ENCODE measurements at places on chromosomes 13 and 19.

- no peak for DNase-seq
These were observed 539.9 kb downstream of the OLFM4 start for GRCh38 chr13:53568491-53568890.

DNA sequence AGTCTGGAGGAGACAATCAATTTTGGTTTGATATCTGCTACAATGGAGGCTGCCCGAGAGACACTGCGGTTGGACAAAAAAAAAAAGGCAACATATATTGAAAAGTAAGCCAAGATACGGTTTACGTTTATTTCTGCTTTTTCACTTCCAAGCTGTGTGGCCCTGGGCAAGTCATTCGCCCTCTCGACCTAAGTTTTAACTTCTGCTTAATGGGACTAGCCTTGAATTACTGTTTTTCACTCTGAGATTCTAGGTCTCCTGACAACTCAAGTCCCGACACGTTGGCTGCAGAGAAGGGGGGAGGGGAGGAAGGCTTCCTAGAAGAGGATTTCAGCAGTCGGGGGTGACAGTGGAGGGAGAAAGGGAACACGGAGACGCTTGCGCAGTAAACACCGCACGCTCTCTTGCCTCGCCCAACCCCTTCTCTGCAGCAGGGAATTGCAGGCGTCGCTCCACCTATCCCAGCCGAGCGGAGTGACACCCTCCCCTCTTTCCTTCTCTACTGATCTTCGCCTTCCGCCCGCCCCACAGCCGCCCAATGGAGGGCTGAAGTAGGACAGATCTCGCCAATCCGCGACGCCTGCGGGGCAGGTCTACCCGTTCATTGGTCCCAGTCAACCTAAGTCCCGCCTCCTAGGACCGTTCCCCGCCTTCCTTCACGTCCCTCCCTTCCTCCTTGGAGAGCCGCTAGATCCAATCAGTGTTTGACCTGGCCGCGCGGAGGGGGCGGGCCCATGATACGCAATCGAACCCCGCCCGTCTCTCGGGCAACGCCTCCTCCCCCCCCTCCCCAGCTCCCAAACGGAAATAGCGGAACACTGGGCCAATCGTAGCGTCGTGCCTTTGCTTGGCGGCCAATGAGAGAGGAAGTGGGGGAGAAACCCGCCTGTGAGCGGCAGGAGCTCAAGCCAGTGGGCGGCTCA lies 533 bp upstream of the AP2A1 start:
- DNase-seq = peak; percentile 99

- DNase-seq = no peak
These were observed 54.0 kb upstream of the IRS2 start for GRCh38 chr13:109840201-109840892.

- DNase-seq = no peak
These were observed 110.2 kb downstream of the STOML3 start for GRCh38 chr13:38880397-38880796.

GRCh38 chr13:85806553-85807175 lies 7.4 kb upstream of the SLITRK6 start:
- DNase-seq = no peak

- no peak for DNase-seq
These were observed 9.6 kb downstream of the STARD13 start for GRCh38 chr13:33275916-33276315.

DNA sequence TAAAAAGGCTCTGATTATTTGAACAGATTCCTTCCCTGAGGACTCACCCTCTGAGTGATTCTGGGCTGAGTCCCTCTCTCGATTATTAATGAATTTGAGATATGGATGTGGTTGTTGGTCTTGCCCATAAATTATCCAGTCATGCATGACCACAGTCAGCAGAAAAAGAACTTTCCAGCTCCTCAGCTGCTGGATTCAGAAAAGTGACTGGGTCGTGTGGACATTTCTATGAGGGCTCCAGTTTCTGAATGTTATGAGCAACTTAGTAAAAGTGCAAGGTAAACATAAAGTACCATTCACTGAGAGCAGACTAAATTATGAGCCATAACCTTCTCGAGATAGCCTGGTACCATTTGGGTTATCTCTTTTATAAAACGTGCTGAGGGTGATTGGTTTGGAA lies 100.1 kb upstream of the CLDN10 start:
- DNase-seq = no peak

GRCh38 chr19:49423071-49423984 lies at the start of gene PTH2:
TSS of gene PTH2 (minus strand) at chr19:49423441. CDS start at chr19:49423339, 102 bp downstream.
- no peak for DNase-seq

DNA sequence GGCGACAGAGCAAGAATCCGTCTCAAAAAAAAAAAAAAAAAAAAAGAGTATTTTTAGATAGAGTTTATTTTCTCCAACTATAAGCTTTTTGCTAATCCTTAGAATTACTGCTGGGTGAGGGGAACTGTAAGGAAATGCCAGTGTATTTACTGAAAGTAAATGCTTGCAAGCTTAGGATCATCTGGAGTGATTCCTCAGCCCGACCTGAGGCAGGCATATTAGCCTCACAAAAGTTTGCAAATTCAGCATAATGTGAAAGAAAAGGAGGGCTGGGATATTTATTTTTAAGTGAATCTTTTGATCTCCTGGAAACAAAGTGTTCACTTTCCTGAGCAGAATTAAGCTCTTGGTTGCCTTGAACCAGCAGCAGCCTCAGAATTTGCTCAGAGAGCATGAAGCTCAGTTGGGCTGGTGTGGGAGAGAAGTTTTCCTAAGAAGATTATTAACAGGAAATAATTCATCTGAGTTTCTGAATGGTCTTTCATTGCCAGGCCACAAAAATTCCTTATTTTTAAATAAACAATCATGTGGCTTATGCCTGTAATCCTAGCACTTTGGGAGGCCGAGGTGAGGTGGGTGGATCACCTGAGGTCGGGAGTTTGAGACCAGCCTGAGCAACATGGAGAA lies 24.7 kb upstream of the SPATA13 start:
- DNase-seq = no peak

- DNase-seq = no peak
These were observed 20.3 kb downstream of the RFX1 start for GRCh38 chr19:13985771-13986347.

- no peak for DNase-seq
These were observed 993 bp downstream of the RGL3 start for GRCh38 chr19:11418094-11418548.
